Right cardiac atrium (tissue), 5 donors: ENCODE measurements at places on chromosomes 2 and 18. TPM values are rescaled to one million over a fixed set of nuclear protein-coding genes. Genes with fewer than 3 reads are reported as not detected.
A peak's percentile ranks its signal among the peaks of the same experiment; 100 is the strongest.

Gene ABCG5
- not detected for total RNA-seq

Gene HNRNPA3
- total RNA-seq, result 89.8 TPM

Gene HOXD13
- total RNA-seq, result not detected

Gene LHCGR
- total RNA-seq, result not detected

Gene KIF5C
- total RNA-seq, result 1.3 TPM

Gene HES6
- 4.5 TPM for total RNA-seq

Gene HOXD1
- not detected for total RNA-seq

Gene CLEC4F
- total RNA-seq, result 0.40 TPM

Gene WDR12
- 51.7 TPM for total RNA-seq

Gene NPAS2
- total RNA-seq, result 39.1 TPM

Gene ANTXR1
- 49.4 TPM for total RNA-seq

Gene COL6A3
- total RNA-seq, result 164 TPM

Gene EMILIN2
- 6.8 TPM for total RNA-seq

Gene DSC2
- total RNA-seq, result 21.4 TPM

DNA sequence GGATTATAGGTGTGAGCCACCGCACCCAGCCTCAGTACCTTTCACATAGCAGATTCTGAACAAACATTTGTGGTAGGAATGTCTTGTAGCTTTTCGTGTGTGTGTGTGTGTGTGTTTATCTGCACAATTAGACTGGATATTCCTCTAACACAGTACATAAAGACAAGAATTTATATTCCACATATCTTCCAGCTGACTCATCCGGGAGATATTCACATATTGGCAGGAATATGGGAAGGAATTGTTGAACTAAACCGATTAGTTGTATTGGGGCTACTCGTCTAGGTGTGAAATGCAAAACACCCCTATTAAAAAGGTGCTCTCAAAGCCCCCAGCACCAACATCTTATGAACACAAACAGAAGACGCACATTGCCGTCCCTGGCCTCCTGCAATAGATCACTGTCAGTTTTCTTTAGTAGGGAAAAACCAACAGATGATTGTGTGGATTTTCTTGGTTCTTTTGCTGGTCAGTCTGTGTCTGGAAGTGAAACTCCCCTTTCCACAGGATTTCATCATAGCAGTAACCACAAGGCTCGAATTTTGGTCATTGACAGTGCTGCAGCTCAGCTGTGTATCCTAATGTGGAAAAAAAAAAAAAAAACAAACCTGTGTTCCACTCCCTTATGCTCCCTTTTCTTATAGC is 208.5 kb upstream of the ACVR2A start:
- no peak for DNase-seq

- DNase-seq, result no peak
Measured at GRCh38 chr2:144498277-144498676, 21.6 kb downstream of the ZEB2 start.

DNA sequence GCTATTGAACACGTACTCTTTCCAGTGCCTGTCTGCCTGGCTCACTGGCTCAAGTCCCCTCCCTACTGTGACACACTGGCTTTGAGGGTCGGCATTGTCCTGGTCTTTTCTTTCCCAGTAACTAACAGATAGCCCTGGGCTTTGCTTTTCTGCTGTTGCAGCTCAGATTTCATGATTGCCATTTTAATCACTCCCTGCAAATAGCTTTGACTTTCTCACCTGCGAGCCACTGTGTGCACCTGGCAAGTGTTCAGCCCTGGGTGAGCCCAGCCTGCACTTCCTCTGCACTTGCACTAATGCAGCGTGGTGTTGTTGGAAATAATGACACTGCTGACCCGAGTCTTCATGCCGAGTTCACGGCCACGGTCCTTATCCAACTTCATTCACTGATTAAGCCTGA is 52.9 kb downstream of the DCDC2C start:
- no peak for DNase-seq

DNA sequence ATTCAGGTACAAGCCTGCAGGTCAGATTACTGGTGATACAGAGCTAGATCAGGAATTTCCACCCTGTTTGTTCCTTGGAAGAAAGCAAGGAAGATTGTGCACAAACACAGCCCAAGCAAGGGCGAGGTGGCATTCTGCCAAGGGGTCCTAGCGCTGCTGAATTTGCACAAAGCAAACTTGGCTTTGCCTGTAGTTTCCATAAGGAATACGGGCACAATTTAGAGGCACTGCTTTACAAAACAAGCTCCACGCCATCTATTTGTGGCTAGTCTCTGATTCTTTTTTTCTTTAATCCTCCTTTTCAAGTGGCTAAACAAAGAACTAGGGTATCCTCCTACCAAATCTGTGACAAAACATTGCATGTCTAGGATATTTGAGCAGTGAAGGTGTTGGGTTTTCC is 195.5 kb upstream of the ACVR2A start:
- no peak for DNase-seq

- no peak for DNase-seq
Measured at GRCh38 chr2:5330961-5331360, 361.2 kb upstream of the SOX11 start.

DNA sequence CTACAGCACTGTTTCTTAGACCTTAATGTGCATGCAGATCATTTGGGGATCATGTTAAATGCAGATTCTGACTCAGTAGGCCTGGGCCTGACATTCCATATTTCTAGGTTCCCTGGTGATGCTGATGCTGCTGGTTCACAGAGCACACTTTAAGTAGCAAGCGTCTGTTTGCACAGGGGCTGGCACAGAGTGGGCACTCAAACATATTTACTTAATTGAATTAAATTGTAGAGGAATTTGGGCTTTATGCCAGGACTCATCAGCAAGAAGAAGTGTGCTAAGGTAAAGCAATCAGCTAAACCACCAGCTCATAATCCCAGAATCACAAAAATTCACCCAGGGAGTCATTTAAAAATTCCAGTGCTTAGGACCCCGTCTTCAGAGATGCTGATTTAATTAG is 25.1 kb upstream of the INPP4A start:
- DNase-seq, result no peak

GRCh38 chr2:181393472-181393871 is 63.7 kb upstream of the ITGA4 start:
- no peak for DNase-seq

DNA sequence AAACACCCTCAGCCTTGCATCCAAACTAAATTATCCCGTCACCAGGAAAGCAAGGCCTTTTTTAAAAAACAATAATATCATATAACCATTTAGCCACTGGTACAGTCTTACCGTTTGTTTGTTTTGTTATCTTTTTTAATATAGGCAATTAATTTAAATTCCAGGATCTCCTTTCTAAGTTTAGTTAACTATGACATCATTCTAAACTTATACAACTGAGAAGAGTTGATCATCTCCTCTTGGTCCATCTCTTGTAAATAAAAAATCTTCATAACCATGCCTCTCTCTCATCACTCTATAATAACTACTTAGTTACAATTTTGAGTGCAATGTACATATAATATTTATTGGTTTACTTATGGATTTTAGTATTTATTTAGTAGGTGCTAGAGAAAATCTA is 46.2 kb downstream of the RND3 start:
- no peak for DNase-seq

- no peak for DNase-seq
Measured at GRCh38 chr2:239370876-239371725, 29.7 kb downstream of the HDAC4 start.

GRCh38 chr2:136000502-136000901 is 15.1 kb upstream of the DARS1 start:
- no peak for DNase-seq

- no peak for DNase-seq
Measured at GRCh38 chr2:154291511-154291910, 407.0 kb upstream of the KCNJ3 start.

- DNase-seq, result no peak
Measured at GRCh38 chr2:181176540-181176939, 196.1 kb downstream of the UBE2E3 start.

DNA sequence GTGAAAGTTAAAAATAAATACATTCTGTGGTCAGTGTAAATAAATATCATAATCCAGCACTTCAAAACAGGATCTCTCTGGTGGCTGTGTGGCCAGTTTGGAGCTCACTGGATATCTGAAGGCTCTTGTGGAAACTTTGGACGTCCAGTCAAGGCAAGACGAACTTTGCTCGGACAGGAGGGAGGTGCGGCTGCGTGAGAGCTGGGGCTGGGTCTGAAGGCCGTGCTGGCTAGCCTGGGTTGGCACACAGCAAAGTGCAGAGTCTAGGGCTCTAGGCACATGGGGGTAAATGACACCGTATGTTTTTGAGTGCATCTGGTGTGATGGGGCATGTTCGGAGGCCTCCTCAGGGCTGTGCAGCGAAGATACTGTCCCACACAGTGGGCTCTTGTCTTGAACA is 78.9 kb upstream of the TXNDC2 start:
- no peak for DNase-seq

GRCh38 chr2:855177-855576 is 95.5 kb upstream of the SNTG2 start:
- no peak for DNase-seq

- DNase-seq, result no peak
Measured at GRCh38 chr2:150357770-150358467, 129.5 kb downstream of the RND3 start.

DNA sequence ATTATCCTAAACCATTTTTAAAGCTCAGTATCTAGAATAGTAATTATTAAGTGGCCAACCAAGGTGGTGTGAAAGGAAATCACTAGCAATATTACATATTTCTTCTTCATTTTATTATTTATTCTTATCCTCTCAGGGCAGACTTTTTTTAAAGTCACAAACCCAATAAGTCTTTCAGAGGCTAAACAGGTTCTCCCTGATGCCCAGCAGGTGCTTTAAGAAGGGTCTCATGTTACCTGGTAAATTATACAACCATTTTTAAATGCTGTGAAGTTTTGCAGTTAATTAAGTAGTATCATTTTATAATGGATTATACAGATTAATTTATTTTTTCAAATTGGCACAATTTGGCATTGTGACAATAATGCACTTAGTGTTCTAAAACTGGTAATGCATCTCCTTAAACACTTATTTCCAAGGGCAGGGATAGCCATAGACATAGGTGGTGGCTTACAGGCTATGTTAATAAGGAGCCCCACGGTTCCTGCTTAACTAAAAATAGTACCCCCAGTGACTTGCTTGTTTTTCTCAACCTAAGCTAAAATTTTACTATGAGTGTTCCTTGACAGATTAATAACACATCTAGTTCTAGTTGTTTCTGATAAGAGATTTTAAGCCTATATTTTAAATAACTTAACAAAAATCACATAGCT is 67.0 kb downstream of the PMS1 start:
- no peak for DNase-seq

DNA sequence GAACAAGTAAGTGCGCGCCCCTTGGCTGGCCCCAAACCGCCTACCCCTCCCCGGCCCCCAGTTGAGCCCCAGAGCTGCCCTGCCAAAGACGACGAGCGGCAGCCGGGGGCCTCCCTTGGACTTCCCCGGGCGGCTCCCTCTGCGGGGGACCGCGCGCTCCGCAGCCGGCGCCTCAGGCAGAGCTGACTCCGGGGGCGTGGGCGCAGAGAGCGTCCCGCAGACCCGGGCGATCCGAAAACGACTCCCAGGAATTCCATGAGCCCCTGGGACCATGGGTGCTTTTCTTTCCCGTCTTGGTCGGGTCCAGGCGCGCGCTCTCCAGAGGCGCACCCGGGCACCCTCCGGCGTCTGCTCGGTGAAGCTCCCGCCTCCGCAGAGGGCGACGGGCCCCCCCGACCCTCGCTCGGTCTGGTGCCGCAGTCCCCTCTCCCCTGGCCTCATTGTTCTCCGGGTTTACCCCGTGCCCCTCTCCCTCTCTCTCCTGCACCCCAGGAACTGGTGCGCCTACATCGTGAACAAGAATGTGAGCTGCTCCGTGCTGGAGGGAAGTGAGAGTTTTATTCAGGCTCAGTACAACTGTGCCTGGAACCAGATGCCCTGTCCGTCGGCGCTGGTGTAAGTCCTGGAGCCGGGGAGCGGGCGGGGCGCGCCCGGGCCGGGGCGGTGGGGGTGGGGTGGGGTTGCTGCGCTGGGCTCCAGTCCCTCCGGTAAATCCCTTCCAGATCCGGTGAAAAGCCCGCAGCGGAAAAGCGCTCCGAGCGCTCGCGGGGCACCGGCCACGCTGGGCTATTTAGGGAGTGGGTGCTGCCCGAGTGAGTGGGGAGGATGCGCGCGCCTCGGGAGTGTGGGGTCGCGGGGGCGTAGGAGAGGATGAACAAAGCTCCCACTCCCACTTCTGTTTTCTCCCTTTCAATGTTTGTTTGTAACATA is 776 bp downstream of the EMILIN2 start:
- peak; percentile 69 for DNase-seq

DNA sequence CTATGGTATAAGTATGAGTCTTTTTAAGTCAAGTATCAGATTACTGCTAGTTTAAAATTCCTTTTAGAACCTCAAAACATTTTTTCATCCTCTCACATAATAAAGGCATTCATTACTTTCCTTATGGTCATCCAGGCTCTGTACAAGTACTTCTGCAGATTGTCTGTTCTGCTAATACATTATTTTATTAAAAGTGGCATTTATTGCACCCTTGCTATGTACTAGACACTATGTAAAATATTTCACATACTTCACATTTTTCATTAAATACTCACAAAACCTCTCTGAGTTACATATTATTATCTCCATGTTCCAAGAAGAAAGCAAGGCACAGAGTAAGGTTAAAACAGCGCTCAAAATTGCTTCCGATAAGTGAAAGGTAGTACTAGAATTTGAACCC is 84.1 kb downstream of the RAPH1 start:
- DNase-seq, result no peak

GRCh38 chr2:21395366-21395765 is 271.6 kb downstream of the TDRD15 start:
- DNase-seq, result no peak

GRCh38 chr18:66222174-66222573 is 381.7 kb downstream of the CDH19 start:
- DNase-seq, result no peak

GRCh38 chr2:237617587-237617982 is 9.8 kb upstream of the LRRFIP1 start:
- DNase-seq, result no peak

- no peak for DNase-seq
Measured at GRCh38 chr2:830419-831224, 120.0 kb upstream of the SNTG2 start.
